Stimulated activated CD4-positive, alpha-beta T cell treated with anti-CD3 and anti-CD28 coated beads, Interleukin-1b, Interleukin-23, amount 100 ng/mL, for 48 hours (primary cell): ENCODE measurements at places on chromosomes 1 and 21.
A peak's percentile ranks its signal among the peaks of the same experiment; 100 is the strongest.

GRCh38 chr1:29057700-29058099, 66.0 kb downstream of the TMEM200B start:
- no peak for DNase-seq

DNA sequence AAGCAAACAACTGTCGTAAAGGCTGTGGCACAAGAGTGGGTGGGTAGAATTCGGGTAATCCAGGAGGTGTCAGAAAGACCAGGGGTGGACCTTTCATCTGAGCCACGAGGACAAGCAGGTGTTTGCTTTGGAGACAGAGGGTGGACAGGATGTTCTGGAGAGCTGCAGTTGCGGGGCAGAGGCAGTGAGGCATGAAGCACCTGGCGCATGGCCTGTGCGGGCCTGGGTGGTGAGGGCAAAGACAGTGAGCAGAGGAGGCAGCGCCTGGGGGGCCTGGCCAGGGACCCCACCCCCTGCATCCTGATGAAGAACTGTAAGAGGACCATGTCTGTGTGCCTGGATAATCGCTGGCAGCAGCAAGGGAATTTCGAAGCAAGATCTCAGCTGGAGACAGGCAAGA, 24.9 kb downstream of the KIF26B start:
- no peak for DNase-seq

GRCh38 chr1:219566951-219567947, 45.7 kb downstream of the ZC3H11B start:
- no peak for DNase-seq

DNA sequence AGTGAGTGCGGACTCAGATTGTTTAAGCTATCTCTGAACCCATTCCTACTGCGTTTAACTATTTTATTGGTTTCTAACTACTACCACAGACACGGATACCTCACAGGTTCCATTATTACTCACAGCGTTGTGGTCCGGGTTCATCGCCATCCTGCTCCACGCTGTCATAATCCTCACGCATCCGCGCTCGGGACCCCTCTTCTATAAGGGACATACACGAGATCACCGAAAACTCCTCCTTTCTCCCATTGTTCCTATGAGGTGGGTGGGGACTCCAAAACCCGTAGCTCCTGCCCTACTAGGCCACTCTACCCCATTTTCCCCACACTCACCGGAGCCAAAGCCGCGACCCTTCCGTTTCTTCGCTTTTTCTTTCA, 610 bp downstream of the RBM8A start:
- peak; percentile 70 for DNase-seq

DNA sequence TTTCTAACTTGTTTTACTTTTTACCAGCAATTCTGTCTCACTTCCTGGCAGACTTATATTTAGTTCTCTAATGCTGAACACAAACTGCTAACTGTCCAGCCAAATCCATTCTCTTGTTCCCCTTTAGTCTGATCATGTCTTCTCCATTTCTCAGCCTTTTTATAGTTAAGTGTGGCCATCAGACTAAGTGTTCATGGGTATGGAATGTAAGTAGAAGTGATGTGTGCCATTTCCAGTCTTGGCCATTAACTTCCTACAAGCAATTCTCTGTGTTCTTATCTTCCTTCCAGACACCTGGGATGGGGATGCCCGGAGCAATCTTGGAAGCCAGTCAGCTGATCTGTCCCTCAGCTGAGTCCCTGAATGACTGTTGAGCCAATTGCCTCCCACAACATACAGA, 165.8 kb downstream of the ST6GALNAC3 start:
- no peak for DNase-seq

GRCh38 chr1:76352741-76353435, 278.3 kb downstream of the ST6GALNAC3 start:
- no peak for DNase-seq

GRCh38 chr1:53142226-53142853, at the start of gene SLC1A7:
Gene SLC1A7 (minus strand): TSS chr1:53142638. CDS start chr1:53142449, 189 bp downstream.
- DNase-seq: no peak

- no peak for DNase-seq
Measured at GRCh38 chr1:53111073-53111556, 31.3 kb downstream of the SLC1A7 start.

- peak; percentile 91 for DNase-seq
Measured at GRCh38 chr21:42227909-42228708, 9.2 kb downstream of the ABCG1 start.

- DNase-seq: peak; percentile 34
Measured at GRCh38 chr1:89519779-89520358, 4.8 kb upstream of the LRRC8B start.

DNA sequence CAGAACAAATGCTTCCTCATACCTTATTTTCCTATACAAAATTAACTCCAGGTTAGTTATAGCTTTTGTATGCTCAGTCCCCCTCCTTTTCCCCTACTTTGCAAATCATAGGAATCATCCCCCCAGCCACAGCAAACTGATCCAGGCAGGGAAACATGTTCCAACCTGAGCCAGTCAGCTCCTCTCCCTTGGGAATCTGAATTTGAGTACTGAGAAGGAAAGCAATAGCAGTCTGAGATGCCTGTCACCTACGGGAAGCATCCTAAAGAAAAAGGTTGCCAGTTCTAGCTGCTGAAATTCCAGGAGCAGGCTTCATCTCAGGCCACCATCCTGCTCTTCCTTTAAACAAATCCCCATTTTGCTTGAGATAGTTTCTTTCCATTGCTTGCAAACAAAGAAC, 6.9 kb downstream of the ADSS2 start:
- DNase-seq: no peak

DNA sequence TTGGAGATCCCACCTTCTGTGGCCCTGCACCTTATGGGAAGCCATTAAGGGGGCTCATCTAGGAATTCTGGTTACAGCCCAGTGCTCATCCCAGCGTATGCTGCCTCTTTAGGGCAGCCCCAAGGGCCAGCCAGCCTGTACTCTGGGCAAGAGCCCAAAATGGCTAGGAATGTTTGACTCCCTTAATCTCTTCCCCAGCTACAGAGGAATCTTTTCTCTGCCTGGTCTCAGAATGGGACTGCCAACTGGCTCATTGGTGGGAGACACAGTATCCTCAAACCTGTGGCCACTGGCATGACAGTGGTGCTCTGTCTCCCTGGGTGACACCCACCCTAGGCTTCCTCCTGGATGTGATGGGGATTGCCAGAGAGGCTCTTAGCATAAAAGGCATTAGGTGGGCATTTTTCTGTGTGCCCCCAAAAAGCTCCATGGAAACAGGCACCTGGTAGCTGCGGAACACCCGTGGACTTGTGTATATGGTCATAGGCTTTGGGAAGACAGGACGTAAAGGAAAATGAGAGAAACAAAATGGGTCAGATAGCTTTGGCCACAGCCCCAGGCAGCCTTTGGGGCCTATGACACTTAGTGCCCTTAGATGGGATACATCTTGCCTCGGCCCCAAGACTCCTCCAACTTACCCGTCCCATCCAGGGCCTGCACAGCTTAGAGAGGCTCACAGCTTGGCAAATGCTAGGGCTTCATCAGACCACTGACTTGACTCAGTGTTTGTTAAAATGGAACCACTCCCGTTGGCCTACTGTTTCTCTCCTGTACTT, 6.9 kb downstream of the TMEM81 start:
- no peak for DNase-seq
